ENCODE measurements at places on chromosomes 16 and 17. TPM values are rescaled to one million over a fixed set of nuclear protein-coding genes. Genes with fewer than 3 reads are reported as not detected.

FBXO39 gene
- not detected for total RNA-seq

TP53I13 gene
- 45.0 TPM for total RNA-seq

TXNDC11 gene
- 19.4 TPM for total RNA-seq

DNA sequence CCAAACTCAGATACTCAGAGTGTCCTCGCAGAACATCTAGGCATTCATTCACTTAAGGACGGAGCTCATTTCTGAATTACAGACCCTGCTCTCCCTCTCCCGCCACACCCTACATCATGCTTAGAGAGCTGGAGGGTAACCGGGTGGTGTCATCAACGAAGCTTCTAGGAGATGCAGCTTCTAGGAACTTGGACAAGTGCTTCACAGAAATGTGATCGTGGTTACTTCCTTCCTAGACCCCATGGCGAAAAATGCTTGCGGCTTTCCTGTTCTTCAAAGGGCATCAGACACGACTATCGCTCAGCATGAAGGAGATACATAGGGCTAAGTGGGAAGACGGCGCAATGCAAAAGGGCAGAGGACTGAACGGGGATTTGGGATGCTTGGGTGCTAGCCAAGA, 126.8 kb downstream of the ZFHX3 start:
- H3K27me3 ChIP-seq = no peaks in the 10 kb centered on the region
- H3K4me3 ChIP-seq = peak overlapping the region; percentile 39
- DNase-seq = no peak
- H3K36me3 ChIP-seq = no peaks in the 10 kb centered on the region
- no peak overlapping the region for H3K27ac ChIP-seq
- H3K4me1 ChIP-seq = no peaks in the 10 kb centered on the region

GRCh38 chr17:50605429-50605828, 29.3 kb upstream of the ABCC3 start:
- no peak overlapping the region for H3K4me3 ChIP-seq
- H3K27ac ChIP-seq = peak overlapping the region; percentile 25
- peaks cover 17% of the 10 kb centered on the region for H3K4me1 ChIP-seq
- no peak for DNase-seq
- no peaks in the 10 kb centered on the region for H3K27me3 ChIP-seq

DNA sequence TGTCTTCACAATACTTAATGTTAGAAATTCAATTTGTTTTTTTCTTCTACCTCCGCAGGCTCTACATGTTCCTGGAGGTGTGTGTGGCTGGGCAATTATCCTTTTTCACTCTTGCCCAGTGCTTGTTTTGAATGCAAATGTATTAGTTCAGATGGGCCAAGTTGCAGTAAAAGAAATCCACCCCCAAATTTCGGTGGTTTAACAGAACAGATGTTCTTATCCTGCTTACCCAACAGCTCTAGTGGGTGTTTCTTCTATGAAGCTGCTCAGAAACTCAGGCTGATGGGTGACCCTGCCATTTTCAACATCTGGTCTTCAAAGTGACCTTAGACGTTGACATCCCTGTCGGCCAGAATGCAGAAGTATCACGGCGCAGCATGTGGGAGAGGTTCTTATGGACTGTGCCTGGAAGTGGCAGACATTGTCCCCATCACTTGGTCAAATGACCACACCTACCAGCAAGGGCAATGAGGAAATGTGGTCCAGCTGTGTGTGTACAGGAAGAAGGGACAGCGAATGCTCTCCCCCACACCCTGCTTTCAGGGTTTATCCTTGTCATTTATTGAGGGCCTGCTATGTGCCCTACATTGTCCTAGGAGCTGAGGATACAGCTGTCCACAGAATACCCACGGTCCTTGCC, 157.3 kb downstream of the CDH13 start:
- no peak overlapping the region for H3K27ac ChIP-seq
- H3K27me3 ChIP-seq = no peaks in the 10 kb centered on the region
- no peak for DNase-seq
- no peaks in the 10 kb centered on the region for H3K36me3 ChIP-seq
- no peak overlapping the region for H3K4me3 ChIP-seq
- H3K4me1 ChIP-seq = peaks cover 20% of the 10 kb centered on the region
